ENCODE measurements at places on chromosomes 1 and 21.
A peak's percentile ranks its signal among the peaks of the same experiment; 100 is the strongest.

DNA sequence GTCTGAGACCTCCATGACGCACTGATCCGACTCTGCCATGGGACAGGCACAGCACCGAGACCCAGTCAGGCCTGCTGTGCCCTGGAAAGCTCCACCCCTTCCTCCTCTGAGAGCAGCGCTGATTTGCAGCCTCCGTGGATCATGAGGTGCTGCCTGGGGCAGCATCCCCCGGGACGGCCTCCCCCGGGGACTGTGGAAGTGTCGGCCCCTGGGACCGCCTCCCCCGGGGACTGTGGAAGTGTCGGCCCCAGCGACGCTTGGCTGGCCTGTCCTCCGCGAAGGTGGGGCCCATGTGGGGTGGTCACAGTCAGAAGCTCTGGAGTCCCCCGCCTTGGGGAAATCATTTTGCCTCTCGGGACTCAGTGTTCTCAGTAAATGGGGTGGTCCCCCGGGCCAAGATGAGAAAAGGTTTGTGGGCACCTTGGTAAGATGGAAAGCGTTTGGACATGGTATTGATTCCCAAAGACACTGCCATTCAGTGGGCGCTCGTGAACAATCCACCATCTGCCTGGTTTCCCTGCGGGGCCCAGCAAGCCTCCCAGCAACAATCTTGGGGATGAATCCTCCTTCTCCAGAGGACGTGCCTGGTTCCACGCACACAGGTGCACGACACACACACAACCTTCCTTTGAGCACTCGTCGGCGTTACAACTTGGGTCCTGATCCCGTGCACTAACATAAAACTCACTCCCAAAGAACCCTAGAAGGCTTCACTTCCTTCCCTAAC lies 3.0 kb downstream of the TFF2 start:
- DNase-seq, result no peak

GRCh38 chr21:46066591-46067331 lies 31.2 kb upstream of the COL6A2 start:
- no peak for DNase-seq

GRCh38 chr1:11977625-11978024 lies 2.6 kb upstream of the MFN2 start:
- DNase-seq, result no peak

- DNase-seq, result no peak
Measured at GRCh38 chr1:170271430-170272161, 125.8 kb downstream of the NTMT2 start.

GRCh38 chr1:11318982-11319381 lies 46.0 kb downstream of the UBIAD1 start:
- DNase-seq, result no peak

DNA sequence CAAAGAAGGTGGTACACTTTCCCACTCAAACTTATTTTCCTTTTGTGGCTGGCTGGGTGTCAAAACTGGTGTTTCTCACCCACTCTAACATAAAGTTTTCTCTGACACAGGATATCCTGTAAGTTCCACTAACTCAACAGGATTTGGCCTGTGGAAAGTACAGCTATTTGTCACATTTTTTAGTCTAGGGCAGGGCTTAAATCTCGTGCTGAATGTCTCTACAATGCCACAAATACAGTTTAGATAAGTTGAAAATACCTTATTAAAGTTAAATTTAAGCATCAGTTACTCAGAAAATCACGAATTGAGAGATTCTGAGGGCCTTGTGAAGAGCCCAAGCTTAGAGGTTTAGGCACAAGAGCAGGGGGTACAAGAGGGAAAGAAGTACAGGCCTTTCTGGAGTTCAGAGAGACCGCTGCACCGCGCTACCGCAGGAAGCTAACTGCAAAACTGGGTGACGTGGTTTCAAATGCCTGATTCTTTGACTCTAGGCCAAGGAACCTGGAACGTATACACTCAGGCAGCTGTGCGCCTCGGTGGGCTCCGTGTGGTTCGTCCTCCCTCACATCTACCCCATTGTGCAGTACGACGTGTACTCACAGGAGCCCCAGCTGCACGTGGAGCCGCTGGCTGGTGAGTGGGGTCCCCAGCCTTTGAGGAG lies 23.4 kb upstream of the PWP2 start:
- DNase-seq, result no peak

DNA sequence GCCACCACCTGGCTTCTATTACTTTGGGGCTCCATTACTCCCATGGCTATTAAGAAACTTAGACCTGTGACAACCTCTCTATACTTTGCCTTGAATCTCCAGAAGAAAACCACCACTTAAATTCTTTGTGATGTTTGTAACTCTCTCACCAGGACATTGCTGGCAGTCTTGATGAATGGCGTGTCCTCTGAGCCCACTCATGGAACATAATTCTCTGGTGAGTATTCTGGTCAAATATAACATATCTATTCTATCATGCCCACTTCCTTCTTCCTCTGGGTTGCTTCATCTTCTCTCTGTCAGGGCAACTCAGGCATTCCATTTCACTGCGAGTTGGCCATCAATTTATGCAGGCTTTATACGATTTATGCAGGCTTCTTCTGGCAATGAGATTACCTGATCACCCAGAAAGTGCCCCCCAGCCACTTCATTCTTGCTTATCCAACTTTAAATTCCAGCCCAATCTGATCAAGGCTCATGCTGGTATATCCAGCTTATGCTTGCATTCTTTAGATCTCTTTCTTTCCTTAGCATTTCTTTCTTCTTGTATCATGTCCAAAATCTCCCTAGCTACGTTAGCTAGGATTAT lies 112.0 kb upstream of the CHRM3 start:
- DNase-seq, result no peak

DNA sequence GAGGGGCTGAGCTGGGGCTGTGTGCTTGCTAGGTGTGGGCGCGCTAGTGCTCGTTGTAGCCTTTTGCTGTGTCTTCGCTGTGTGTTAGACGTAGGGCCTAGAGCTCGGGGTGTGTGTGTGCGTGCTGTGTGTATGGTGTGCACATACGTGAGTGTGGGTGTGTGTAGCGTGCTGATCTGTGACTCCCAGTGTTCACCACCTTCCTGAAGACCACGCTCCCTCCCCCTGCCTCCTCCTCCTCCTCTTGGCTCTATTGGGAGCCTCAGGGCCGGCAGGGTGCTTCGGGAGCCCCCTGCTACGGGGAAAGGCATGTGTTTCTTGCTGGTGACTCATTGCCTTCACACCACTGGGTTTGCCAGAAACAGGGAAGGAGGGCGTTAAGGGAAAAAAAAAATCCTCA lies 9.4 kb upstream of the KCNC4 start:
- no peak for DNase-seq

DNA sequence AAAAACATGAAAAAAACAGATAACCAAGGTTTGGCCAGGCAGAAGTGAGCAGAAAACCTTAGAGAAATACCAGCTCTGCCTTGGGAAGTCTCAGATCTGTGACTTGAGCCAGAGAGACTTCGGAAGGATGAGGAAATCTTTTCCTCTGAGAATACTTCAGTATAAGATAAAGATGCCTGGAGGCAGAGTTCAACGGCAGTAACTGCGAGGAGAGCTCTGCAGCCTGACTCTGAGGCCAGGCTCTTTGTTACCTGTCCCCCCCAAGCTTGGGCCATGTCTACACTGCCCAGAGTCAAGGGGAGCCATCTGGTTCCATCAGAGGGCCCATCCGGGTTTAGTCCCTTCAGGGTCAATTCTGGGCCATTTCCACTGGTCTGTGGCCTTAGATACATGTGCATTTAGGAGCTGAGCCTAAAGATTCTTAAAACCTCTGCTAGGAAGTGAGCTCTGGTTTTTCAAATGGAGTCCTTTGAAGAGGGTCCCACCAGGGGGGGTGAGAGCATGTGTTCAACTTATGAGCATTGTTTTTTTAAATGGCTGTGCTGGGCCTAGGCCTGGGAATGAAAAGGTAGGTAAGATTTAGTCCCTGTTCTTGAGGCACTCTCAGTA lies 8.7 kb downstream of the KIRREL1 start:
- DNase-seq, result no peak

DNA sequence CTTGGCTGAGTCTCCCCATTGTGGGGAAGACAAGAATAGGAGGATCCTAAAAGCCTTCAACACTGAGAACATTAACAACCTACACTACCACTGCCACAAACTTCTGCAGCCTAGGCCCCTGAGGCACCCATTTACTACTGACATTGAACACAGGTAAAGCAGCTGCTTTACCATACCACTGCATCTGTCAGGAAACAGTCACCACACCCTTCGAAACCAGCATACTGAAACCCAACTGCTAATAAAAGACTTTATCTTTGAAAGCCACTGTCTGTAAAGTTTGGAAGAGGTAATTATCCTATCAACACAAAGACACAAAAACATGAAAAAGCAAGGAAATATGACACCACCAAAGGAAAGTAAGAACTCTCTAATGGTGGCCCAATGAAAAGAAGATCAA lies 7.4 kb downstream of the IFNAR1 start:
- DNase-seq, result no peak

- DNase-seq, result no peak
Measured at GRCh38 chr1:41774471-41774990, 144.2 kb downstream of the HIVEP3 start.

- DNase-seq, result peak; percentile 91
Measured at GRCh38 chr1:209747580-209748262, 8.1 kb upstream of the TRAF3IP3 start.

DNA sequence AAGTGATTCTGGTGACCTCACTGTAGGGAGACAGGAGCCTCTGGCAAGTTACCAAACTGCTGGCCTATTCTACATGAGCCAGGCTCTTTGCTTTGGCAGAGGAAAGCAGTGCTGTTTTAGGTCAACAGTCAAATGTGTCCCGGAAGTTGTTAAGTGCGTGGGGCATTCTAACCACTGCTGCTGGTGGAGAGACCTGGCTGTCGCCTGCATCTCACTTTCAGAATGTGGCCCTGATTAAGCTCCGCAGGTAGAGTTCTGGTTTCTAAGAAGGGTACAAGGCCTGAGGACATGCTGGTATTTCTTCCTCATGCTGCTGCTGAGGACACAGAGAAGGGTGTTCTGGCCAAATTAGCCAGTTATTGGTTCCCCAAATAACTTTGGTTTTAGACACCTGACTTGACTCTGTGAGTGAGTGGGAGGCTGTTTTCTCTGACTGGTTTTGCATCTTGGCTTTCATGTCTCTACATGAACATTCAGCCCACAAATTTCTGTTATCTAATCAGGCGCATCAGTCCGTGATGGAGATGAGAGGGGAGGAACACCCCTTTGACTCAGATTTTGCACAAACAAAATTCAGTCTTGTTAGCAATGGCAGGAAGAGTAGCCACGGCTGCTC lies 120.8 kb downstream of the LMO4 start:
- no peak for DNase-seq

DNA sequence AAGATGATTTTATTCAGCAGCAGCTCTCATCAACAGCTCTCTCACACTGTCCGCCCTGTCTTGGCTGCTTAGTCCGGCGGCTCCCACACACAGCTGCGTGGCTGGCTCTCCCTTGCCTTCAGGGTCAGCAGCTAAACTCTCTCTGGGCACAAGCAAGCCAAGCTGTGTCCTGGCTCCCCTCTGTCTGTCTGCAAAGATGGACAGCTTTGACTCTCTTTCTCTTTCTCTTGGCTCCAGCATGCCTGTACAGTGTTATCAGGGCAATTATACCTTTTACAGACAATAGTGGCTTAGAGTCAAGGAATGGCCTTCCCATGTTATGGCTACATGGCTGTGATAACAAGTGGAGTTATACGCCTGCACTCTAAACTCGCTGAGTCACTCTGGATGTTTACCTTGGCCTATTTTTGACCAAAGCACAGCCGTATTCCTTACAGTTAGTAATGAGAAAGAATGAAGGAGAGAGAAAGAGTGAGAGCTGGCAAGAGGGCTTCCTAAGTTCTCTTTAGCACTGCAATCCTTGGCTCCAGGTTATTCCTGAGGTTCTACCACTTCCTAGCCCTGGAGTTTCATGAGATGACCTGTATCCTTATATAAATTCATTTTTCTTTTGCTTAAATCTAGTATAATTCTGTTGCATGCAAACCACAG lies 59.9 kb upstream of the ZSWIM5 start:
- DNase-seq, result no peak

DNA sequence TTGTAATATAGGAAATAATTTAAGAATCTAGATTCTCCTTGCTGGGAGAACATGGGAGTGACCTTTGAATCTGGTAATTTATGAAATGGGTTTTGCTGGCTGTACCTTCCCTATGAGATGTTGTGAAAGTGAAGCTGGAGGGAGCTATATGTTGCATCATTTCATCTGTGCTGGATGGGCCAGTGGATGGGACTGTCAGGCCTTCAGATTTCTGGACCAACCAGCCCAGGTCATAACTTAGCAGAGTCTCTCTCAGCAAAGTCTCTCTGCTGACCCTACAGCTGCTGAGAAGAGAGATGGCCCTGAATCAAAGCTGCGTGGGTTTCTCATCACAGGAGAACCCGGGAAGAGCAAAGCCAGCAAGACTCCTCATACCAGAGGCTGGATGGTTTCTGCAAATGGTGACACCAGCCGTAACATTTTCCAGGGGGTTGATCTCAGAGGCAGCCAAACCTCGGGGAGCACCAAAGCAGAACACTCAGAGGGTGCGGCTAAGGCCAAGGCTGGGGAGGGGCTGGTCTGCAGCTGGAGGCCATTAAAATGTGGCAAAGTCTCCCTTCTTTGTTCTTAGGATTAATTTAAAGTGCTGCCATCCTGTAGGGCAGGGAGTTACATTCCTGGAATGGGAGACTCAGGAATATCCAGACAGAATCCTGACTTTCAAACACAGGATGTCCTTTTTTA lies 18.2 kb upstream of the PTGFRN start:
- no peak for DNase-seq

GRCh38 chr1:109467301-109467777 lies 993 bp downstream of the SYPL2 start:
- no peak for DNase-seq

DNA sequence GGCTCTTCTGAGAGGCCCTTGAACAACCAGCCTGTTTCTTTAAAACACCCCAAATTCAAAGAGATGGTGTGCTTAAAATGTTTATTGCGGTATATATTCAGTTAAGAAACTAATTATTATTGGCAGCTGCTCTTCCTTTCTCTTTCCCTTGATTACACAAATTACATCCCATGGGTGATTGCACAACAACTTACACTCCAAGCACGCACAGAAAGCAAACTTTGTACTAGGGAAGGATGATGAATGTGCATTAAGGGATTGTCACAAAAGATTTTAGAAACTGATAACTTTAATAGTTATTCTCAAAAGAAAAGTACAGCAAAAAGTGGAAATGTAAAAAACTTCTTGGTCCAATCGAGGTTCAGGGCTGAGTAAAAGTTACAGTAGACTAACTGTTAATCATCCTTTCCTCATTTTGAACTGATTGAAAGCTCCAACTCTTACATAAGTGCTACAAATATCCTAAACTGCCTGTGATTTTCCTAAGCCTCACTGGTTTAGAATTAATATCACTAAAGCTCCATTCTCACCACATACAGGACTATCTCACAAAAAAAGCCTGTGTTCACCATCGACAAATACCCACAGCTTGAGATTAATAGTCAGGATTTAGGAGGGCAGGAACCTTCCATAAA lies 153.4 kb downstream of the TTLL7 start:
- no peak for DNase-seq

DNA sequence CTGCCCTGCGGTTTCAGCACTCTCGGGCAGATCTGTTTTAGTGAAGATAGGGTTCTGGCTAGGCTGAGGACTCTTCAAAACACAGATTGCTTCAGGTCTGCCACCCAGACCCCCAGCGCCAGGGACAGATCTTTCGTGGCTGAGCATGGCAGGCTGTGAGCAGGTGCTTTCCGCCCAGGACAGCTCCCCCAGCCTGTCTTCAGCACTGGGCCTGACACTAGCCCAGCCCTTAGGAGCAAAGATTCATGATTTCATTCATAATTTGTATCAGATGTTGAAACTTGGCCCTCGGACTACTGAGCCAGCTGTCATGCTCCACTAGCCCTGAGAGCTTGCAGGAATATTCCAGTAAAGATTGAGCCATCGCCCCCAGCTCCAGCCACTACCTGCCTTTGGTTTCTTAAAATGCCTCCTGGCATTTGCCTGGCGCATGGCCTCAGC lies 5.9 kb downstream of the ADPRS start:
- no peak for DNase-seq

GRCh38 chr1:30976143-30976542 lies 67.6 kb upstream of the SDC3 start:
- no peak for DNase-seq

Data from RKO (cell line).